ENCODE measurements at places on chromosomes 2 and 18.

DNA sequence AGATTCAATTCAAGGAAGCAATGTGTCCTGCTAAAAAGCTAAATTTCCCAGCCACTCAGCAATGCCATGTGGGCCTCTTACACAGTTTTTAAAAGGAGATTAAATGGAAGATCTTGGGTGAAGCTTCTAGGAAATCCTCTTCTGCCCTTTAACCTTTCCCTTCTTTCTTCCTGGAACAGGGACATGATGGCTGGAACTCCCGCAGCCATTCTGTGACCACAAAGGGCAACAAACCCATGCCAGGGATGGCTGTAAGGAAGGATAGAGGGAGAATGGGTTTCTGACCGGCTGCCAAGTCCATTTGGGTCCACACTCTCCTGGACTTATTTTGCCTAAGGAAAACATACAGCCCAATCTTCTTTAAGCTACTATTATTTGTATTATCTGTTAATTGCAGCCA lies 52.6 kb upstream of the ASAP2 start:
- no peak for DNase-seq

DNA sequence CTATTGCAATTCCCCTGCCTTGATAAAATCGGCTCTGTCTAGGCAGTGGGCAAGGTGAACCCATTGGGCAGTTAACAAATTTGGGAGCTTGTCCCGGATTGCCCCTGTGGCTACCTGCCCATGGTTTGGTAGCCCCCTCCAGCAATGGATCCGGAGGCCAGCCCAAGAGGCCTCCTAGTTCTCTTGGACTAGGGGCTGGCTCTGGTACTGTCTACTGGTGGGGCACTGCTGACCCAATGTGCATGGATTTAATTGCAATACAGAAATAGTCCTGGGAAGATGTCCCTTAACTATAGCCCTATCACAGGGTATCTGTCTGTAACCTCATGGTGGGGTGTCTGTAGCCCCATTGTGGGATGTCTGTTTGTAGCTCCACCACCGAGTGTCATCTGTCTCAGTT lies 37.5 kb upstream of the SH3RF3 start:
- no peak for DNase-seq

DNA sequence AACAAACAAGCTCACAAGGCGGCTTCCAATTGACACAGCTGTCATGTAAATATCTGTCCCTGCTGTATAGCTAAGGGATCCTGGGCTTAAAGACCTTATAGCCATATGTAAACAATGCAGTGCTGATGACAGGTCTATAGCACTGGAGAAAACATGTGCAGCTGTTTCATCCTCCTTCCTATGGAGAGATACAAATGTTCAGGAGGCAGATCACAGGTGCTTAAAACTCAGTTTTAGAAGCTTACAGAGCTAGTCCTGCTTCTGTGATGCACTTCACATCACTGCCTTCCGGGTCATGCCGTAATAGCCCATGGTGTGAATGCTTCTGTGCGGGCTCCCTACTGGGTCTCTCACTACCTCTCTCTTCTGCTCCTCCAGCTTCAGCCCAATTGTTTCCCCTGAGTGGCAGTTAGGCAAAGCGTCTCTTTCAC lies 262.4 kb upstream of the CHST9 start:
- DNase-seq = no peak

GRCh38 chr2:22788749-22789327 lies 596.1 kb upstream of the KLHL29 start:
- DNase-seq = no peak

GRCh38 chr2:213710164-213710563 lies 425.9 kb downstream of the SPAG16 start:
- no peak for DNase-seq

GRCh38 chr2:212318636-212319035 lies 220.0 kb downstream of the ERBB4 start:
- DNase-seq = no peak

- DNase-seq = no peak
Measured at GRCh38 chr2:38148501-38148900, 72.5 kb upstream of the CYP1B1 start.

DNA sequence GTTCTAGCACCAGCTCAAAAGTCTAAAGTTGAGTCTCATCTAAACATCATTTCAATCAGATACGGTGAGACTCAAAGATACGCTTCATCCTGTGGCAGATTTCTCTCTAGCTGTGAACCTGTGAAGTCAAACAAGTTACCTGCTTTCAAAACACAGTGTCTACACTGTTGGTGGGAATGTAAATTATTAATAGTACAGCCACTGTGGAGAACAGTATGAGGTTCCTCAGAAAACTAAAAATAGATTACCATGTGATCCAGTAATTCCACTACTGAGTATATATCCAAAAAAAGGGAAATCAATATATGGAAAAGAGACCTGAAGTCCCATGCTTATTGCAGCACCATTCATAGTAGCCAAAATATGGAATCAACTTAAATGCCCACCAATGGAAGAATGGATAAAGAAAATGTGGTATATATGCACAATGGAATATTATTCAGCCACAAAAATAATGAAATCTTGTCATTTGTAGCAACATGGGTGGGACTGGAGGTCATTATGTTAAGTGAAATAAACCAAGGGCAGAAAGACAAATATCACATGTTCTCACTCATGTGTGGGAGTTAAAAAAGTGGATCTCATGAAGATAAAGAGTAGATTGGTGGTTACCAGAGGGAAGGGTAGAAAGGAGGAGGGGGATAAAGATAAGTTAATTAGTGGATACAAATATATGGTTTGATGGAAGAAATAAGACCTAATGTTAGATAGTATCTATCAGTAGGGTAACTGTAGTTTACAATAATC lies 11.7 kb downstream of the UBR3 start:
- DNase-seq = no peak

GRCh38 chr2:123609077-123609476 lies 416.0 kb upstream of the CNTNAP5 start:
- DNase-seq = no peak

GRCh38 chr2:41187376-41188122 lies 735.7 kb upstream of the SLC8A1 start:
- DNase-seq = no peak

- DNase-seq = no peak
Measured at GRCh38 chr2:46072101-46072820, 224.9 kb upstream of the EPAS1 start.

DNA sequence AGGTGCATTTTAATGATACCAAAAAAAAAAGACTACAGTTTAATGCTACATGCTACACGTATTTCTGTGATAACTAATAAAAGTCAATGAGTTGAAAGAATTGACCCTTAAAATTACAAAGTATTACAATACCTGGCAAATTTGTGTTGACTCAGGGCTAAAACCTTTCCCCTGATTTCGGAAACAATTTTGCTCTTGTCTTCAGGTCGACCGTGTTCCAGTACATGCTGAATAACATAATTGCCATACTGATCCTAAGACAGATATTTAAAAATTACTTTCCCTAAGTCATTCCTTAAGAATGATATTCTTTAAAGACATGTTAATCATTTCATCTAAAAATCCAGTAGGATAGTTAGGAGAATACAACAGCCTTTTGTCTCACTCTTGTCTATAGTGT lies 29.8 kb upstream of the SDC1 start:
- DNase-seq = no peak

DNA sequence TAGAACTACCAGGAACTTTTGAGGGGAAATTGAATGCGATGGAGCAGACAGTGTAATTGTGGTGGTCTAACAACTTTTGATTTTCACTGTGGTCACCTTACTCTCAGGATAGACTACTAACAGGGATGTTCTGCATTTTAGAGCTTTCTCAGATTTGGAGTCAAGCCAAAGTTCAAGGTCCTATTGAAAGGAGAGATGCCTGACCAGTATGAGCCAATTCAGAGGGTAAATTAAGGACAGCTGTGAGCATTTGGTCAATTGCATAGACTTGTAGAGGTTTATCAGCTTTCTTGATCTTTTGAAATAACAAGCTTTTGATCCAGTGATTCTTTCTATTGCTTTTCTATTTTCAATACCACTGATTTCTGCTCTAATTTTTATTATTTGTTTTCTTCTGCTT lies 1095.7 kb upstream of the CNTNAP5 start:
- no peak for DNase-seq
